ENCODE measurements at places on chromosomes 11 and 22. TPM values are rescaled to one million over a fixed set of nuclear protein-coding genes. Genes with fewer than 3 reads are reported as not detected.

The SCGB2A2 gene
- total RNA-seq, result not detected

The SLC22A25 gene
- not detected for total RNA-seq

The NRGN gene
- 1.4 TPM for total RNA-seq

The BCO2 gene
- total RNA-seq, result 1.5 TPM

The FZD4 gene
- not detected for total RNA-seq

The KDM4D gene
- 0.16 TPM for total RNA-seq

The MS4A6E gene
- not detected for total RNA-seq

The MRPL11 gene
- total RNA-seq, result 21.0 TPM

The ZNF280B gene
- total RNA-seq, result 1.0 TPM

The FOLR1 gene
- not detected for total RNA-seq

The C11orf65 gene
- total RNA-seq, result 0.75 TPM

The CLDN25 gene
- not detected for total RNA-seq

The C22orf15 gene
- 0.84 TPM for total RNA-seq

The TMEM86A gene
- total RNA-seq, result 8.5 TPM

The CCDC116 gene
- 0.14 TPM for total RNA-seq

The LIF gene
- total RNA-seq, result 0.30 TPM

The MIAT gene
- 27.2 TPM for total RNA-seq

The OR8H2 gene
- total RNA-seq, result not detected

The MUC6 gene
- not detected for total RNA-seq

The WNT11 gene
- total RNA-seq, result 0.30 TPM

The CBL gene
- total RNA-seq, result 19.5 TPM

The TRPM5 gene
- total RNA-seq, result 0.91 TPM

The PGA5 gene
- total RNA-seq, result not detected

The OR8D2 gene
- total RNA-seq, result not detected

The CTSW gene
- total RNA-seq, result 20.6 TPM

The B3GAT1 gene
- total RNA-seq, result 0.22 TPM

The LINC01488 gene
- total RNA-seq, result not detected

The ART1 gene
- not detected for total RNA-seq

The NPTXR gene
- total RNA-seq, result 4.6 TPM

The KCNJ11 gene
- total RNA-seq, result 0.08 TPM

The OR52E2 gene
- total RNA-seq, result not detected

The GRIA4 gene
- not detected for total RNA-seq

The MAP6 gene
- total RNA-seq, result not detected

The ACRV1 gene
- total RNA-seq, result not detected

The PRMT3 gene
- total RNA-seq, result 11.2 TPM

The MS4A18 gene
- total RNA-seq, result not detected

The LDHAL6A gene
- not detected for total RNA-seq

The PARVG gene
- total RNA-seq, result 142 TPM

The LDLRAD3 gene
- 0.20 TPM for total RNA-seq

The LGR4 gene
- total RNA-seq, result 0.69 TPM

The ZNF214 gene
- not detected for total RNA-seq

The MS4A3 gene
- total RNA-seq, result not detected

The CBLIF gene
- total RNA-seq, result not detected

The GRM5 gene
- not detected for total RNA-seq

The NEFH gene
- 0.05 TPM for total RNA-seq

The MMP13 gene
- total RNA-seq, result not detected

The CUL5 gene
- total RNA-seq, result 65.5 TPM

The TREH gene
- not detected for total RNA-seq

The LMO2 gene
- 0.80 TPM for total RNA-seq

The GLB1L3 gene
- 1.3 TPM for total RNA-seq

The RBMXL2 gene
- not detected for total RNA-seq

The SYT7 gene
- not detected for total RNA-seq

The C11orf42 gene
- not detected for total RNA-seq

The AP5B1 gene
- total RNA-seq, result 12.7 TPM
